ENCODE measurements at places on chromosomes 1 and 21. TPM values are rescaled to one million over a fixed set of nuclear protein-coding genes. Genes with fewer than 3 reads are reported as not detected.

DNA sequence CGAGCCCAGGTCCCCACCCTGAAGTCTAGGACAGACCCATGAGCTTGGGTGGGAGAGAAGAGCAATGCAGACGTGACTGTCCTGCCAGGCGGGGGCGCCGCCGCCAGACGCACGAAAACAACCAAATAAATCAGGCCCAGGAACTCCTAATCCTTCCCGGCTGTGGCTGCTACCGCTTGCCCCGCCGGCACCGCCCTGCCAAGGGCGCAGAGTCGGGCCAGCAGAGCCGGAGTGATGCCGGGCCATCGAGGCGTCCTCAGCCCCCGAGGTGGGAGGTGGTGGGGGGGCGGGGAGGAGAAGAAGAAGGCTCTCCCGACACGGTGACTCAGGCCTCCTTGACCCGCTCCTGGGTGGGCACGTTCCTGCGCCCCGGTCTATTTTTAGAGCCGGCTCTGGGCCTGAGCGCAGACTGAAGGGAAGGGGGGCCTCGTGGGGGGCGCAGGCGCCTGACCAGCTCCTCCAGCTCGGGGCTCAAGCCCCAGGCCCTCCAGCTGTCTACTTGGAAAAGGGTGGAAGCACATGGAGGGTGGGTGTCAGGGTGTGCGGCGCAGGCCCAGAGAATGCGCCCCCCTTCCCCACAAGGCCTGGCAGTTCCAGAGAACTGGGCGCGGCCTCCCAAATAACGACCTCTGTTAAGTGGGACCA, 10.7 kb upstream of the COL16A1 start:
- DNase-seq: peak; percentile 66

DNA sequence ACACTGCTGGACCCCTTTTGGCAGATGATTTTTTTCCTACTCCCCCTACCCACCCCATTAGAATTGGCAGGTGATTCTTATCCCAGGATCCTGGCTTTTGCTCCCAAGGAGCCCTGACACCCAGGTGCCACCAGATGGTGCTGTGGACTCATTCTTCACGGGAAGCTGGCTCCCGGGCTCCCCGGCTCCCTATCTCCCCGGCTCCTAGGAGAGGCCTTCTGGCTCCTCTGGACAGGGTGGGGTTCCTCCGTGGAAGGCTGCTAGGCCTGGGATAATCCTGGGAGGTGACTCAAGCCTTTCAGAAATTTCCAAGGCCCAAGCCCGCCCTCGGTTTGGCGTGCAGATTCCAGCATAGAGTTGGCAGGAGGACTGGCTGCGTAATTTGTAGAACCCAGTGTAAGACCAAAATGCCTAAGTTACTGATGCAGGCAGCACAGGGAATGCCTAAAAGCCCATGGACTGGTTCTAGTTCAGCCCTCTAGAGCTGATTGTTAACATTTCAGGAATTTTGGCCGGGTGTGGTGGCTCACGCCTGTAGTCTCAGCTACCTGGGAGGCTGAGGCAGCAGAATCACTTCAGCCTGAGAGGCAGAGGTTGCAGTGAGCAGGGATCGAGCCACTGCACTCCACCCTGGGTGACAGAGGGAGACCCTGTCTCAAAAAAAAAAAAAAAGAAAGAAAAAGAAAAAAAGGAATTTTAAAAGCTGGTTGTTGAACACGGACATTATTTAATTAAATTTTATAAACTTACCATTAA, 6.8 kb upstream of the BSDC1 start:
- peak; percentile 89 for DNase-seq

DNA sequence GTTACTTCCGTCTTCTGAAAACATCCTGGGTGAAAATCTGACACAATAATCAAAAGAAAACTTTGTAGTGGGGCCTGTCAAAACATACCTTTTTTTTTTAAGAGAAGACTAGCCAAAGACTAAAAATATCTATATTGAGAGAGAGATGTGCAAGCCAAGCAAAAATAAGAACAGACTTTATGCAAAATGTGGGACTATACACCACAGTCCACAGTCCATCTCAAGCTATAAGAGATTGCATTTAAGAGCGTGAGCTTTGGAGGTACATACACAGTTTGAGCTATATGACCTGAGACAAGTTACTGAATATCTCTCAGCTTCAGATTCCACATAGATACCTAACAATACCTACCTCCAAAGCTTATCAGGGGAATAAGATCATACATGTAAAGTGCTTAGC, 64.9 kb upstream of the DYNLT5 start:
- no peak for DNase-seq

DNA sequence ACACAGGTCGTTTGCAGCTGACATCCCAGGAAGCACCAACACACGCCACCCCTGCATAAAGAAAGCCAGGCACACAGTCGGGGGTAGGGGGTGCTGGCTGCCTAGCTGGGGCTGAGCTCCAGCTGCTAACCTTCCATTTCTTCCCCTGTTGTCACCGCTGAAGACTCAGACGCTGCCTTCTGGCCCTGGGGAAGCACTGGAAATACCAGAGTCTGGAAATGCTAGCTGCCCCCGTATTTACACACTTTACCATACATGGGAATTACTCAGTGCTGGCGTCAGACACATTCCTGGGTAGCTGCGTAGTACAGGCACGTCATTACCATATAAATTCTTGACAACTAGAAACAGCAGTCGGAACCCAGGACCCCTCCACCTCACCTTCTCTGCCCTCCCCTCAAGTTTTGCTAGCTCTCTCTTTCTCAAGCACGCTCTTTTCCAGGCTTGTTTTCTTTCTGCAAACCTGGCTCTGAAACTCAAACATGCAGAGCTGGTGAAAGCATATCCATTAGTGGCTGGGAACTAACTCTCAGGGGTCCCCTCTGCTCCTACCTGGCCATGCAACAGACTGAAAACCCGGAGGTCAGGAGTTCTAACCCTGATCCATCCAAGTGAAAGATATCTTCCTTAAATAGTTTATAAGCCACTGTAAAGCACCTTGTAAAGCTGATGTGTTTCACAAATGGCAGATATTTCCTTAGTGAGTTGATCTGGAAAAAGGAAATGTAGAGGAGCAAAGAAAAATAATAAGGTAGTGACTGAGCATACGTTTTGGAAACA, 3.3 kb downstream of the CSRP1 start:
- no peak for DNase-seq

DNA sequence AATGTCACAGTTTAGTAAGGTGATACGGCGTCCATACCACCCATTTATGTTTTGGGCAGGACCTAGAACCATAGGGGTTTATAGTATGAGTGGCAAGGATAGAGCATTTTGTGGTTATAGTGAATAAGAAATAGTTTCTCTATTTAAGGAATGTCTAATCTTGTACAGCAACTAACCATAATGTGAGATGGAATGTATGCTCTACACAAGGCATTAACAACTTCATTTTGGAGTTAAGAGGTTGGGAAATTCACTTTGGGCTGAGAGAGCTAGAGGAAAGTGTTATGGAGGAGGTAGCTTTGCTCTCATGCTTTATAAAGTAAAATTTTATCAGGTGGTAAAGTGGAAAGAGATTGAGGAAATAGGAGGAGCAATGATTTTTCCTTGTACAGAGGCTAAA, 3.0 kb upstream of the MCL1 start:
- DNase-seq: no peak

- DNase-seq: no peak
These were observed 15.6 kb downstream of the C1orf115 start for GRCh38 chr1:220705782-220706181.

The OR6N1 gene
- total RNA-seq: not detected

All from colonic mucosa (tissue), 4 donors.